Amygdala (tissue), 56 donors: ENCODE measurements at places on chromosomes 5 and 9.

DNA sequence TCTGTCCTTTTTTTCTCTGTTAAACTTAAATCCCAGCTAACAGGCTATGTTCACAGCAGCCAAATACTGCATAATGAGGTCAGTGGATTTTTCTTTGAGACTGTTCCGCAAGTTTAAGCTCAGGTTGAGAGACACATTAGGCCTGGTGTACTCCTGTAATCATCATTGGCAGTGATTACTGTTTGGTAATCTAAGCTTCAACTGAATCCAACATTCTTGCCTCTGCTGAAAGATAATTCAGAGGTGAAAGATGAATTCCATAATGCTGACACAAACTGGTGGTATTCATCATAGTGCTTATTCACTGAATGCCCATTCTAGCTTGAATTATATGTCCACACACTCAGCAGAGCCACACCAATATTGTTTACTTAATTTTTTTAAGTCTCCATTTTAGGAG, 108.5 kb downstream of the NFIB start:
- DNase-seq: no peak

DNA sequence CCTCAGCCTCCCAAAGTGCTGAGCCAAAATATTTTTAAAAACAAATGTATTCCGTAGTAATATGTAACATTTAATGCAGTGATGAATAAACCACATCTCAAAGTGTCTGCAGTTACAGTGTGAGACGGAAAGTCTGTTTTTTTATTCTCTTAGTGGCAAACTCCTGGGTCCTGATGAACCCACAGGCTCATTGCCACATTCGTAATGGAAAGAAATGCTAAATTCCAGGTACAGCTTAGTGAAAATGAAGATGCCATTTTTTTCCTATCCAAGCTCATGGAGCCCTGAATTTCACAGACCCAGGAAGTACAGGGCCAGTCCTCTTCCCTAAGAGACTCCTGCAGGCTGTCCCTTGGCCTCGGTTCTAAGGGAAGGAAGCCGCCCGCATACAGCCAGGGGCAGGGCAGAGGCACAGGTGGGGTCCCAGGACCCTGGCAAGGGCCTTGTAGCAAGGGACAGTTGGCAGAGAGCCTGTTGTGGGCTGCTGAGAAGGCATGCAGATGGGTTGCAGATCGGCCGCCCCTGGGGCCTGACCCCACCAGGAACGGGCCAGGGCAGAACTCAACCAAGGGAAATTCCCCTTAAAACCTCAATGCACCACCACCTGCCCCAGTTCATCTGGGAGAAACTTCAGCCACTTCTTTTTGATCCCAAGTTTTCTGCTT, 36.2 kb downstream of the IPPK start:
- DNase-seq: no peak

DNA sequence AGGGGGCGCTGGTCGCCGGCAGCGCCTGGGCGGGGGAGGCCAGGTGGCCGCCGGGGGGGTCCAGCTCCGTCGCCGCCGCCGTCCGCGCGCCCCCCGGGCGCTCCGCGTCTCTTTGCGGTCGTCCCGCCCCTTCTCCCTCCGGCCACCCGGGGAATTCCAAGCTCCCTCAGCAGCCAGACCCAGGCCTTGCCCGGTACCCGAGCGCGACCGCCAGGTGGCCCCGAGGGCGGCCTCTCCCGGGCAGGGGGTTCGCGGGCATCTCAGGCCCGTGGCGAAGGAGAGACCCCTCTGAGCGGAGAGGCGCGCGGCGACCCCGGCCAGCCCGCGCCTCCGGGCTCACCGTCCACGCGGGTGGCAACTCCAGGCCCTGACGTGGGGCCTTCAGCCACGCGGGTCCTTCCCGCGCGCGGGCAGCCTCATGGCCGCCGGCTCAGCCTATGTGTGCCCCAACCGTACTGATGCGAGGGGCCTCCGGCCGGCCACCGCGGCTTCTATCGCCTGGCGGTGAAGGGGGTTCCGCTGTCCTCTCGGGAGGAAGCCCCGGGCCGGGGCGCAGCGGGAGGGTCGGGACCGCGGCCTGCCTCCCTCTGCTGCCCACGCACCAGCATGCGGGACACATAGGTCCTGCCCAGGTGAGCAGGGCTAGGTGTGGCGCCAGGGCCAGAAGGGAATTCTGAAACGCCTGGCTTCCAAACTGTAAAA, 529 bp upstream of the NRARP start:
- no peak for DNase-seq

- DNase-seq: no peak
Observed at GRCh38 chr9:105053209-105053652, 125.3 kb upstream of the ABCA1 start.

DNA sequence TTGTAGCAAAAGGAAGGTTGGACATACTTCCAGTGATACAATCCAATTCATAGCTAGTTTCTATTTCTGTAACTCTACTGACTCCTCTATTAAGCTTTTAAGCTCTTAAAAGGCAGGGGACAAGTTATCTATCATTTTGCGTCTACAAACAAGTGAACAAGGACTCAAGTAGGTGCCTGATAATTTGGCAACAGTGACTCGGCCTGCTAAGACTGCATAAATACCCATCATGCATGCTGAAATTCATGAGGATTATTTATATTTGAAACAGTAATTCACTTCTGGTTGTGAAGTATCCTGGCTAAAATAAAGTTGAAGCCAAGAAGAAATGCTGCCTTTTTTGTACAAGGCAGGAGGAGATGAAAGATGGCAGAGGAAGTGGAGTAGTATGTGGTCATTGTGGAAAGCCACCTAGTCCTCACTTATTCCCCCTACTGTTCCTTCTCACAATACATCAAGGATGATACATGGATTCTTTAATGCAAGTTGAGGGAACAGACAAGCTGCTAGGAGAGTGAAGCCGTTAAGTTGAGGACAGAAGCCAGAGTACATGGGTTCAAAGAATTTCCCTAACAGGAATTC, 74.0 kb downstream of the MRPS27 start:
- no peak for DNase-seq

DNA sequence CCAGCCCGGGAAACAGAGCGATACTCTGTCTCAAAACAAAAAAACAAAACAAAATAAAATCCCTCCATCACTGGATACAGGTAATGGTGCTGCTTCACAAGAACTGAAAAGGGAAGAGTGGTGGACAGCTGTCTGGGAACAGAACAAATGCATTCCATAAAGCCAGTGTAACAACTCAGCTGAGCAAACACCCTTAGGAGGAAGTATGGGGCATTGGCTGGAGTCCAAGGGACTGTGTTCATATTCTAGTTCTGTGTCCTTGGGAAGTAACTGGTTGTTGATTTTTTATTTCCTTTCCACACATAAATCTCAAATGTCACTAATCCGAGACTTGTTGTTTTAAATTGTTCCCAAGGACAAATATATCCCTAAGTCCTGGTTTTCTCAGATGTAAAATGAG, 38.3 kb downstream of the HTR1A start:
- DNase-seq: no peak

DNA sequence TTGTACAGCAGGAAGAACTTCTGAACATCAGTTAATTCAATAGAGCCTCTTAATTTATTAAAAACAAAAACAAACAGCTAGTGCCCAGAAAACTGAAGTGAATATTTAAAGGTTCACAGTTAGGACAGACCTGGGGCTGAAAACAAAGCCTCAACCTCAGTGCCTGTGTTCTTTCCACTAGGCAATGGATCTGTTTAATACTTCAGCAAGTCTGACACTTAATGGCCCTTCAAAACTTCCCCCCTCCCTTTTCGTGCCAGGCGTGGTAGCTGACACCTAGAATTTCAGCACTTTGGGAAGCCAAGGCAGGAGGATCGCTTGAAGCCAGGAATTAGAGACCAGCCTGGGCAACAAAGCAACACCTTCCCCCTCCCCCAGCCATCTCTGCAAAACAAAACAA, 54.5 kb upstream of the IFNK start:
- DNase-seq: no peak

DNA sequence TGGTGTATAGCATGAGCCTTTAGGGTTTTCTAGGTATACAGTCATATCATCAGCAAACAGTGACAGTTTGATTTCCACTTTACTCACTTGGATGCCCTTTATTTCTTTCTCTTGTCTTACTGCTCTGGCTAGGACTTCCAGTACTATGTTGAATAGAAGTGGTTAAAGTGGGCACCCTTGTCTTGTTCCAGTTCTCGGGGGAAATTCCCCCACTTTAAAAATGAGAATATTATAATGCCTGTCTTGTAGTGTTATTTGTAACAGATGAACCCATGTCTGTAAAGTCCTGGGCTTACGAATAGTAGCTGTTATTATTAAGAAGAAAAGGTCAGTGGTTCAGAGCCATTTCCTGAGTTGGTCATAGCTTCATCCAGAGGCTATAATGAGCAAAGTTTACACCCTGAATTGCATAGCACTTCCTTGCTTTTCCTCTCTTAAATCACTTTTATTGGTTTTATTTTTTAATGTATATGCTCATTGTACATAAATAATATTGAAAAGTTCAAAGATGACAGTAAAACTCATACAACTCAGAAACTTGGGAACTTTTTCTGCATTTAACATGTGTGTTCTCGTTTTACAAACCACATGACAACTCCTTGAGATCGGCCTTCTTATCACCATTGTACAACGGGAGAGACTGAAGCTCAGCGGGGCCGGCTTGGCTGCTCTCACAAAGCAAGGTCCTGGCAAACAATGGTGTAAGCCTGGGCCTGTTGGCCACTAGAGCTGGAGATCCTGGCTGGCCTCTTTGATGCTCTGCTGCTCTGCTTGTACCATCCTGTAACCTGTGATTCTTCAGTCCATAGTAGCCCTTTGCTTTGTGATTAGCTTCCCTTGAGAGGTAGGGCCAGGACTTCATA, 85.2 kb downstream of the CYFIP2 start:
- DNase-seq: no peak

DNA sequence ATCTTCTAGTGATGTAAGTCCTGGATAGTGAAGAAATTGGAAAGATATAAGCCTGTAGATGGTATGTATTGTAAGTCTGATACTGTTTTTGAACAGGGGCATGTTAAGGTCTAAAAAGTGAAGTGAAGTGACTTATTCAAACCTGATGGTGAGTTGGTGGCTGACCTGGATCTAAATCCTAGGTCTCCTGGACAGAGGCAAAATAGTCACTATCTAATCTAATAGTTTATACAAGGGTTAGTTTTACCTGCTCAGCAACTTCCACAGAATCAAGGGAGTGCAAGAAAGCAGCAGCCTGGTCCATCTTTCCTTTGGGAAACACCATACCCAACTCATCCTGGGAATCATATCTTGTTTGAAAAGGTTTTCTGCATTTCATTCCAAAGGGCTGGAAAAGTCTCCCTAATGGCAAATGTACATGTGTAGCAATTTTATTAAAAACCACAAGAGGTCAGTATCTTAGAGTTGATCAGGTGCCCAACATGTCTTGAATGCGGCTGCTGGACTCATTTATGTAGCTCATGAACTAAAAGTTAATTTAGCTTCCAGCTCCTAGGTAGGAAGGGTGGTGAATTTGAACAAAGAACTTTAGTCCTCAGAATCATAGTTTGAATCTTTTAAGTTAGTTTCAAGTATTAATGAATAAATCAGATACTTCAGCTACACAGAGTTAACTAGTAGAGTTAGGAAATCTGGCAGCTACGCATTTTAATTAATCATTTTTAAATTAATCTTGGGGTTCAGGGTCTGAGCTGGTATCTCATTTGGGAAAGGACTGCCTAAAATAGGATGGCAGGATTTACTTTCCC, 26.0 kb downstream of the SKP2 start:
- no peak for DNase-seq

GRCh38 chr5:108688485-108688884, 59.2 kb upstream of the FER start:
- DNase-seq: no peak

- DNase-seq: no peak
Observed at GRCh38 chr9:81776834-81777233, 87.5 kb upstream of the TLE1 start.

GRCh38 chr5:171702135-171702770, 83.4 kb upstream of the SMIM23 start:
- DNase-seq: no peak

GRCh38 chr5:175250426-175250825, 193.6 kb downstream of the DRD1 start:
- DNase-seq: no peak

DNA sequence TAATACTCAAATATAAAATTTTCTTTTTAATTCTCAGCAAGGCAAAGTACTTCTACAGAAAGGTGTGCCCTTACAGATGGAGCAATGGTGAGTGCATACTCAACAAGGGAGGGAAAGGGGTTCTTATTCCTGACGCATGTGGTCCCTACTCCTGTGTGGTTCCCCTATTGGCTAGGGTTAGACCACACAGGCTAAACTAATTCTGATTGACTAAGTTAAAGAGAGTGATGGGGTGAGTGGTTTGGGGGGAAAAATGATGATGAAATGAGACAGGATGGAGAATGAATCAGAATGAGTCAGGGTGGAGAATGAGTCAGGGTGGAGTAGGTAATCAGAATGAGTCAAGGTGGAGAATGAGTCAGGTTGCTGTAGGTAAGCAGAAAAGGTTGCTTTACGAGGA, 22.9 kb upstream of the HMGCS1 start:
- no peak for DNase-seq

DNA sequence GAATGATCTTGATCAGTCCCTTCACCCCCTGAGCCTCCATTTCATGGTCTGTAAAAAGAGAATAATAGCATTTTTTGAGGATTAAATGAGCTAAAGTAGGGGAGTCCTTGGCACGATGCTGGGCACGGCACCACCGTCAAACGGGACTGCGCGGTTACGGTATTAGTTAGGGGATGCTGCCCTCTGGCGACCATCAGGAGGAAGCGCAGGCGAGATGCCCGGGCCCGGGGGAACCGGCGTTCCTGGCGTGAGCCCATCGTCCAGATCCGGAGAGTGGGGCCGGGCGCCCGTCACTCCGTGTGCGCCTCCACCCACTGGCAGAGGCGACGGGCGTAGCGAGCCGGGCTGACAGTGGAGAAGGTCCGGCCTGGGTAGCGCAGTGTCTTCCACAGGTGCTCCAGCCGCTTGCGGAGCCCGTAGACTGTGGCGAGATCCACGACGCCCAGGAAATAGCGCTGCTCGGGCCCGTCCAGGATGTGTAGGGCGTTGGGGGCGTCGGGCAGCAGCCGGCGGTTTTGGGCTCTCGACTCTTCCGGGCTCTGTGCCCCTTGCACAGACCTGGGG, 4.8 kb upstream of the ST6GALNAC4 start:
- DNase-seq: peak; percentile 40

GRCh38 chr5:135871268-135871915, 24.2 kb downstream of the IL9 start:
- DNase-seq: no peak

GRCh38 chr9:134341306-134341705, 15.1 kb downstream of the RXRA start:
- DNase-seq: no peak

DNA sequence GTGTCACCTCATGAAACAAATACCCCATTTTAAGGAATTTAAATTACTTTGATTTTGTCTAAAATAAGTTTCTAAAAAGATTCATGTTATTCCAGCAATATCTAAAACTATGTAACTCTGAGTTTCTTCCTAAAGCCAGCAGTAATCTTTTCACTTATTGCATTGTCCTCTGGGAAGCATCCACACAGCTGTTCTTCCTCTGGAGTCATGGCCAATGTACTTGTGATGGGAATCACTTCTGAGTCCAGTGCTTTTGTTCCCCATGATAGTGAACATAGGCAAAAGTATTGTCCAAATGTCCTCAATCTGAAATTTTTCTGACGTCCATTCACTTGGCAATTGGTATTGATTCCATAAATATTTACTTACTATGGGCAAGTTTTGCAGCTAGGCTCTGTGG, 125.0 kb downstream of the STARD4 start:
- DNase-seq: no peak

- DNase-seq: no peak
Observed at GRCh38 chr5:167105941-167106340, 1185.5 kb upstream of the WWC1 start.

- DNase-seq: no peak
Observed at GRCh38 chr5:83552275-83552674, 80.7 kb downstream of the VCAN start.
